ENCODE measurements at places on chromosomes 11 and 22.

GRCh38 chr22:27580311-27580897 lies 221.2 kb downstream of the MN1 start:
- no peak for DNase-seq

- DNase-seq, result no peak
These were observed 25.4 kb upstream of the GRIK4 start for GRCh38 chr11:120486138-120486537.

- no peak for DNase-seq
These were observed 13.9 kb downstream of the CCDC157 start for GRCh38 chr22:30370641-30371230.

- DNase-seq, result no peak
These were observed 2.9 kb downstream of the C11orf87 start for GRCh38 chr11:109424901-109425300.

DNA sequence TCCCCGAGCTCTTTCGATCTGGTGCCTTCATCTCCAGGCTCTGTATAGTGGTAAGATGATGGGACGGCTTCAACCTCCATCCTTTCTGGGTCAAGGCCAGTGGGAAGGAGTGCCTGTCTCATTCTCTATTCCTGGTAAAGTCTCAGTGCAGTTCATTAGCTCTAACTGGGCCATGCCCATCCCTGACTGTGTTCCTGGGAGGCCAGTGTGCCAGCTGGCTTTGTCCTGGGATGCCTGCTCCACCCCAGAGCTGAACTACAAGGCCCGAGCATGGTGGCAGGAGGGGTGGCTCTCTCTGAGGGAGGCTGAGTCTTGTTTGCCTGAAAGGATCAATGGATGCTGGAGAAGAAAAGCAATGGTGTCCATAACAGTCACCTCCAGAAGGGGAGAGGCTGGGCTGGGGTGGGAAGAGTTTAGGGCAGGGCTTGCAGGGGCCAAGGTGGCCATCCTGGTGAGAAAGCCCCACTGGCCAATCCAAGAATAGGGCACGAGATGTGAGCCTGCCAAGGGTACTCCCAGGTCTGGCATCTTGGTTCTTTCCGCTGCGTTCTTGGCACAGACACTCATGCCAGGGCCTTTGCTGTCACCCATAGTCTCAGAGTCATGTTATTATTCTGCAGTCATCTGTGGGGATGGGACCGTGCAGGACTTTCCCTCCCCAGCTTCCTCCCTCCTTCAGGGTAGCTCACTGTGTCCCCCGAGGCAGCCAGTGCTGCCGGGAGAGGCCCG lies 60.1 kb downstream of the PARVB start:
- DNase-seq, result no peak

- DNase-seq, result no peak
These were observed 159.3 kb downstream of the MIAT start for GRCh38 chr22:26816726-26817125.
